Karpas-422 (cell line): ENCODE measurements at places on chromosomes 1 and 21.

DNA sequence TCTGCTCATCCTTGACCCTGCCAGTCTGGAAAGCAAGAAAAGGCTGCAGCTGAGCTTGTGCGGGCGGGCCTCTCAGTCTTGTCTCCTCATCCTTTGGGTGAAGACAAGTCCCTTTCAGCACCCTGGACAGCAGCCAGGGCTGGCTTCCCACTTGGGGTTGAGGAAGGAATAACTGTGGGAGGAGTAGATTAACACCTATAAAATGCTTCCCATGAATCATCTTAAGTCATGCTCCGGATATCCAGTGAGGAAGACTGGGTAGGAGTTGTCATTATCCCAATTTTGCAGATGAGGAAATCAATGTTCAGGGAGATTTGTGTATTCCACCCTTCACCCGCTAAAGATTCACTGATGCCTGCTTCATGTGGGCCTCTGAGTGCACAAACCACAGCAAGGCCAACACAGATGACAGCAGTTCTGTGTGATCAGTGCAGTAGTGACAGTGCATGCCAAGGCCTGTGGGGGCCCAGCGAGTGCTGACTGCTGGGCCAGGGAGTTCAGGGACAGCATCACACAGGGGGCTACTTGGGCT, 20.1 kb upstream of the COL16A1 start:
- DNase-seq: peak; percentile 82

DNA sequence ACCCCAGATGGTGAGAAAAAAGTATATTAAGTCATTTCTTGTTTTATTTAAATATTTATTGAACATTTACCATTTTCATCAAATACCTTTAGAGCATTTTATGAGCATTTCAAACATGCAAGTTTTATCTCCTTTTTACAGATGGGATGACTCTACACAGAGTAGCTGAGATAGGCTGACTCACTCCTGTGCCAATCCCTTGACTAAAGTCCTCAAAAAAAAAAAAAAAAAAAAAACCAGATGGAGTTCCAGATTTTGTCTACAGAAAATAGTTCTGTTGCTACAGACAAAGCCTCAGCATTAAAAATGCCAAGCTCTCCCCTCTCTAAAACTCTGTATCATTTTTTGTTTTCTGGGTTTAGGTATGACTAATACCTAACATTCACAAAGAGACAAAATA, 303.0 kb upstream of the PLD5 start:
- no peak for DNase-seq

DNA sequence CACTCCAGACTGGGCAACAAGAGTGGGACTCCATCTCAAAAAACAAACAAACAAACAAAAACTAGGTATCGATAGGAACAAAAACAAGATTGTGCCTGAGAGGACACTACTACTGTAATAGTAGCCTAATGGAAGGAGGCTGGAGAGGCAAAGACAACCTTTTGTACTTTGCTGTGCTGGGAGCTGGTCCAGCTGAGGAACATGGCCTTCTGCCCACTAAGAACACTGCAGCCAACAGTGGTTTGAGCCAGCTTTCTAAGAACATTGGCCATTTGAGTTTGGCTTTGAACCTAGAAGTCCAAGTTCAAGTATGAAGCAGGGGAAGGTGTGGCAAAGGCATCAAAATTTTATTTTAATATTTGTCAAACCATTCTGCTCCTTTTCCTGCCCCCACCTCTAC, 22.7 kb upstream of the RGS8 start:
- no peak for DNase-seq

DNA sequence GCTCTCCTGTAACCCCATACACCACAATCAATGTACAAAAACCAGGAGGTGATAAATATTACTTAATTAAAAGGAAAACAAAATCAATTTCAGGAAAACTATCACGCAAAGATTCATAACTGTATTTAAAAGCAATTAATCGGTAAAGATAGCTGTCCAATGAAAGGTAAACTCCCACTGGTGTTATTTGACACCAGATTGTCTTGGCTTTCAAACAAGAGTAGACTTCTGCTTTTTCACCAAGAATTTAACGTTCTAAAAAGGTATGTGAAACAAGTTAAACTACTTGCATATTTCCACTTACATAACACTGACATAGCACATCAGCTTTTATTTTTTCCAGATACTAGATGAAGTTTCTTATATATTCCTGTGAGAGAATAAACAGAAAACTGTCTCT, 3.5 kb downstream of the PLPP3 start:
- peak; percentile 75 for DNase-seq

- no peak for DNase-seq
These were observed 42.2 kb upstream of the GOLT1A start for GRCh38 chr1:204255966-204256365.

DNA sequence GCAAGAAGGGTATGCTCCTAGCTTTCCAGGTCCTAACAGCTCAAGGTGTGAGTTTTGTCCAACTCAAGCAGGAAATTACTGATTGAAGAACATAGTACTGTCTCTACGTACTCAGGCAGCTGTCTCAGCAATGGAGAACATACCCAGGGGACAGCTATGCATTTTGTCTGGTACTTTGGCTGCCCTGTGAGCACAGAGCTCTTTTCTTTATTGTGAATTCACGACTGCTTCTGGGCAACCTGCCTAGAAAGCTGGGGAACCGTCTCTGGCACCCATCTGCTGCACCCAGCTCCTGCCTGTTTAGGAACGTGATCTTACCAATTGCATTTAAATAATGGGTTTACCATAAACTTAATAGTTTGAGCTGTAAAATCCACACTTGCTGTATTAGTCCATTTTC, 258.1 kb downstream of the HHAT start:
- DNase-seq: no peak

- no peak for DNase-seq
These were observed 220.1 kb downstream of the COL24A1 start for GRCh38 chr1:85936470-85936869.

GRCh38 chr1:7398982-7399381, 372.1 kb upstream of the VAMP3 start:
- no peak for DNase-seq

DNA sequence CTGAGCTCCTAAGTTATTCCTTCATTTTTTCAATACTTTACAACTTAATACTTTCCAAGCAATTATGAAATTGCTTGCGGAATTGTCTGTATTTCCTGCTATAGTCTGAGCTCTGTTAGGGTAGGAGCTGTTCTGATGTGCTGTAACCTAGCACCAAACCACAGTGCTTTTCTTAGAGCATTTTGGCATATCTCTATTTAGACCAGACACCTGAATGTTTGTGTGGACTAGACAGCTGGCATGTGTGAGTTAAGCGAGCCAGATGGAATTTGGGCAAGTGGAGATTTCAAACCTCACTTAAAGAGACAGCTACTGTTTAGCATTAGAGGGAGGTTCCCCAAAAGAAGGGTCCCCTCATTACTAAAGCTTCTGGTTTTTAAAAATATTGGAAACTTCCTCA, 106.1 kb downstream of the RWDD3 start:
- no peak for DNase-seq

DNA sequence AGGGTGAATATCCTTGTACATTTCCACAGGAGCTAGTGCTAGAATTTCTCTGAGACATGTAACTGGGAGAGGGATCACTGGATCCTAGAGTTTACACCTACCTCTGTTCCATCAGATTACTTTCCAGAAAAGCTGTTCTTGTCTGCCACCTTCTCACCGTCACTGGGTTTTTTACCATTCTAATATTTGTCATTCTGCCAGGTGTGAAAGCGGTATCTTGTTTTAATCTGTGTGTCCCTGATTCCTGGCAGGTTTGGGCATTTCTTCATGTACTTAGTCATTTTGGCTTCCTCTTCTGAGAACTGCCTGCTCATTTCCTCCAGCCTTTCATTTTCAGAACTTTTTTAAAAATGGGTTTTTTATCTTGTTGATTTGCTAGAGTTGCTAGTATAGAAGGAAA, 5.1 kb downstream of the PMF1 start:
- no peak for DNase-seq

DNA sequence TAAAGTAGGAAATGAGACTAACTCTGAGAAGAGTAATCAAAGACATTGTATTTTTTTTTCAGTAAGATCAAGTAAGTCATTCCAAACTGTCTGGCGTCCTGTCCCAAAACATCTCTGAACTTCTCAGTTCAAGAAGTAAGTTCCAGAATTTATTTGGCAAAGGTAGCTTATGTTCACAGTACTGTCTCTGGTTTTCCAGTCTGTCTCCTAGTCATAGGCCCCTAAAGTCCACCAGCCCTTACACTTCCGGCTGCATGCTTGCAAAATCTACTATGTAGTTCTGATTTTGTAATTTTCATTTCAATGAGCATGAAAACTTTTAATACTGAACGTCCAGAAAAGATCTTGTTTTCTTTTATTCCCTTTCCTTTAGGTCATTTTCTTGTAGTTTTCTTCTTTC, 61.4 kb upstream of the S1PR1 start:
- no peak for DNase-seq

DNA sequence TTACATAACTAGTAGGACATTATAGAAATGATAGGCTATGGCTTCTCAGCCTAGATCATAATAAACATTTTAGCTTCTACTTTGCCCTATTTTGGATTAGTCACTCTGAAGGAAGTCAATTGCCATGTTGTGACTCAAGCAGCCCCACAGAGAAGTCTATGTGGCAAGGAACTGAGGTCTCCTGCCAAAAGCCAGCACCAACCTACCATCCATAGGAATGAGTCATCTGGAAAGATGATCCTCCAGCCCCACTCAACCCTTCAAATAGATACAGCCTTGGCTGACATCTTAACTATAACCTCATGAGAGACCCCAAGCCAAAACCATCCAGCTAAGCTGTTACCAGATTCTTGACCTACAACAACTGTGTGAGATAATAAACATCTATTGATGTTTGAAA, 76.3 kb upstream of the BEND5 start:
- DNase-seq: no peak

DNA sequence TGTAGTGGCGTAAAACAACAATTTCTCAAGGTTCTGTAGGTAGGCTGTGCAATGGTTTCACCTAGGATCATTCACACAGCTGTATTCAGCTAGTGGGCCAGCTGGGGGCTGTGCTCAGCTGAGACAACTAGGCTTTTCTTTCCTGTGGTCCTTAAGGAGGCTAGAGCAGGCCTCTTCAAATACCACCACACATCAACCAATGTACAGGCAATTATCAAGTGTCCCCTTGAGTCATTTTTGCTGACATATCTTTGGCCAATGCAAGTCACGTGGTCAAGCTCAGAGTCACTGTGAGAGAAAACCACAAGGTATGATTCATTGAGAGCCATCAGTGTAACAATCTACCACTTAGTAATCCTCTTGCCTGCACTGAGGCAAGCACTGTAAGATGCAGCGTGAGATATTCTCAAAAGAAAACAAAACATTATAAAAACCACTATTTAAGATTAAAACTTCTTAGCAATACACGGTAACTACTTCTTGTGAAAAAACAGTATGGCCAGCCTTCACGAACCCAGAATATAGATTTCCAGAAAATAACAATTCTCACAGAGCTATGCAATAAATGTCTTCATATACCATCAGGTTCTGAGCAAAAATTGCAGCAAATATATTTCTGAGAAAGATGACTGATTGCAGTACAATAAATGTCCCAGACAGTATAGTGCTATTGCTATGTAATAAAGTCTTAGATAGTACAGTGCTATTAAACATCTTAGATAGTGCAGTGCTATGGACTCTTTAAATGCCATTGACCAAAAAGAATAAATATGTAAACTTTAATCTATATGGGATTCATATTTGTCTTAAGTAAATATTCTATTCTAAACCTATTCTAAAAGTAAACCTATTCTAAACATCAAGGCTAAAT, 55.3 kb downstream of the NME7 start:
- DNase-seq: peak; percentile 40

DNA sequence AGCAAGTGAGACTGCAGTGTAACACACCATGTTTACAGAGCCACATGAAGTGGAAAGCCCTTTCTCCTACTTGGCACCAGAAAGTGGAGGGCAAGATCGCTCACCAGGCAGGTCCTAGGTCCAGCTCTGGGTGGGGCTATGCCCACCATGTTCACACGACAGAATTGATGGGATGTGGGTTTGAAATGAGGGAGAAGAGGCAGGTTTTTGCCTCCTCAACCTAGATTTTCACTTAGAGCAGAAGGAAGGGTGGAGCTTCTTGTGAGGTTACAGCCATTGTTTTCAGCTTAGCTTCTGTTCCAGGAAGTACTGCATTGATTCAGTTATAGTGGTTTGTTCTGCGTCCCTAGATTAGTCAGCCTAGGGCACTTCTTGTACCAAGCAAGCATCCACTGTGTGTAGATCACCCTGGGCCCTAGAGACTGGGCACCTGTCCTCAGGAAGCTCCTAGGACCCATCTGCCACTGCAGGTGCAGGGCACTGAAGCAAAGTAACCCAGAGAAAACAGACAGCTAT, 2.3 kb downstream of the CD53 start:
- peak; percentile 64 for DNase-seq

- DNase-seq: no peak
These were observed 98.3 kb downstream of the DUSP10 start for GRCh38 chr1:221643404-221644144.

GRCh38 chr1:193884848-193885558, 698.6 kb upstream of the B3GALT2 start:
- DNase-seq: no peak

DNA sequence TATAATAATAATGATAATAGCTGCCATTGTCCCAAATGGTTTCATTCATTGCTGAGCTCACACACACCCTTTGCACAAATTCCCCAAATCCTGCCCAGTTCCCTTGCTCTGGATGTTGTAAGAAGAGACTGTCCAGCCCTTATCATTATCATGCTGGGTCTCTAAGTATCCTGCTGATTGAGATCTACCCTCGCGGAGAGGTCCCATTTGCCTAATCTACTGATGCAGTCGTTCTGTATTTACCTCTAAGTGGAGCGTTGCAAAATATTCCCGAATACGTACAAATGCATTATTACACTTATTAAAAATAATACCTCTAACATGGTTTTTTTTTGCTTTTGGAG, 51.2 kb downstream of the TNFRSF8 start:
- DNase-seq: no peak

DNA sequence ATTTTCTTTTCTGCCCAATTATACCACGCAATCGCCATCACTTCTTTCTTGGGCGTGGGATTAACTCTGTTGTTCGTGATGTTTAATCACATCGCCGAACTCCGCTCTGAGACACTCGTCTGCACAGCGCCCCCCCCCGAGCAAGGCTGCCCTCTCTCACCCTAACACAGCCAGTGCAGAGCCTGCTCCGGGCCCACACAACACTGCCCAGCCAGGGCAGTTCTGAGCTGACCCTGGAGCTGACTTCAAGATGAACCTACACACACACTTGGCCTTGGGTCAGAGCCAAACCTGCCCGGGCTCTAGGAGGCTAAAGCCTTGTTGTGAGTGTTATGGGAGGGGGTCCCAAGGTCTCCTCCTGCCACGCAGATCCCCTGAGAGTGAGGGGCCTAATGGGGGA, 64.6 kb upstream of the LRP8 start:
- DNase-seq: no peak

- no peak for DNase-seq
These were observed 33.1 kb upstream of the GPR157 start for GRCh38 chr1:9161963-9162362.

GRCh38 chr1:22629886-22630285, 6.5 kb upstream of the C1QA start:
- DNase-seq: no peak
